ENCODE measurements at places on chromosomes 13 and 19.

- DNase-seq, result no peak
Observed at GRCh38 chr19:46813839-46814358, 25.5 kb upstream of the SLC1A5 start.

DNA sequence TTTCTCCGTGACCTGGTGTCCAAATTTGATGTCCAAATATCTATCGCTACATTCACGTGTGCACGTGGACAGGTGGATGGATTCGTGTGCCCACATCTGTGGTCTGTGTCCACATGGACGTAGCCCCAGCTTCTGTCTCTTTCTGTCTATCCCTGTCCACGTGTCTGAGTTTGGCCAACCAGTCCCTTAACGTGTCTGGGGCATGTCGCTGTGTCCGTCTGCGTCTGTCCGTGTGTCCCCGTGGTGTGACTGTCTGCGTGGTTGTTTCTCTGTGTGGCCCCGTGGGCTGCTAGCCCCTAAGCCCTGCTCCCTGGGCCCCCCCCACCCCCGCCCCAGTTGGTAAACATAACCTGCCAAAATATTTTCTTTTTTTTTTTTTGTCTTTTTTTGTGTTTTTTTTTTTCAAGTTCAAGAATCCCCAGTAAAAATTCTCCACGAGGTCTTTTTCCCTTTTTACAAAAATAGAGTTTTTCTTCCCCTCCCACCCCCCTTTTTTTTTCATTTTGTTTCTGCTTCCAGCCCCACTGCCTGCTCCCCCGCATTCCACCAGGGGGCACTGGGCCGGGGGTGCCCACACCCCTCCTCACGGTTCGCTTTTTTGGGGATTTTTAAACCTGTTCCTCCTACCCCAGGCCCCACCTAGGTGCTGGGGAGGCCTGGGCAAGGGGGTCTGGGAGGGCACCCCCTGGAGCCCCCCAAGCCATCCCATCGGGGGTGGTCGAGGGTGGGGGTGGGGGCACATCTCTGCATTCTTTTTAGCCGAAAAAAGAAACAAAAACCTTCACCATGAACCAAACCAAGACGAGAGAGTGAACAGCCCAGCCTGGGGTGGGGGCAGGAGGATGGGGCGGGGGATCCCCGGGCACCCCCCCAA is 18.3 kb downstream of the PRKCSH start:
- DNase-seq, result no peak

- no peak for DNase-seq
Observed at GRCh38 chr13:28889086-28889732, 69.1 kb downstream of the MTUS2 start.

GRCh38 chr19:46732966-46733689 is 12.7 kb upstream of the FKRP start:
- DNase-seq, result peak; percentile 72

DNA sequence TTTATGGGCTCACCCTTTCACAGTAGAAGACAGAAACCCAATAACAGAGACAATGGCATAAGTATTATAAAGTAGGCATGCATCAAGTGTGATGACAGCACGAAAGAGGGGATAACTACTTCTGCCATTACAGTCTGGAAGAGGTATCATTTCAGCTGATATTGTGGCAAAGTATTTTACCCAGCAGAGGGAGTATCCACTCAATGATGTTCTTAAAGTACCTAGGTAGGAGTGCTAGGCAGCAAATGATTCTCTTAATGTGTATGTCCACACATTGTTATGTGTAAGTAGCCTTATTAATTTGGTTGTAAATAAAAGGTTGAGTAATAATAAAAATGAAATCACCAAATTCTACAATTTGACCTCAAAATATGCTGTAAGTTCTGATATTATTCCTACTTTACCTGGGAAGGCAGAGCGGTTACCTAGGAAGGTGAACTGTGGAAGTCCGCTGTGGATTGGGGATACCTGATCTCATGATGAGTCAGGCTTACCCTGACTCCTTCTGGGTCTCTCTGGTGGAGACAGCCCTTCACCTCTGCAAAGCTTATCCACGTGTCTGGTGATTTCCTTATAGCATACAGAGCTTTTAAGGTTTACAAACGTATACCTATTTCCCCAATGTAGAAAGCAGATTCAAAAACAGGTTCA is 4.1 kb upstream of the UBAC2 start:
- peak; percentile 65 for DNase-seq

- peak; percentile 64 for DNase-seq
Observed at GRCh38 chr13:105139380-105140285, 1395.8 kb downstream of the EFNB2 start.

- no peak for DNase-seq
Observed at GRCh38 chr19:29400917-29401711, 124.7 kb upstream of the VSTM2B start.

DNA sequence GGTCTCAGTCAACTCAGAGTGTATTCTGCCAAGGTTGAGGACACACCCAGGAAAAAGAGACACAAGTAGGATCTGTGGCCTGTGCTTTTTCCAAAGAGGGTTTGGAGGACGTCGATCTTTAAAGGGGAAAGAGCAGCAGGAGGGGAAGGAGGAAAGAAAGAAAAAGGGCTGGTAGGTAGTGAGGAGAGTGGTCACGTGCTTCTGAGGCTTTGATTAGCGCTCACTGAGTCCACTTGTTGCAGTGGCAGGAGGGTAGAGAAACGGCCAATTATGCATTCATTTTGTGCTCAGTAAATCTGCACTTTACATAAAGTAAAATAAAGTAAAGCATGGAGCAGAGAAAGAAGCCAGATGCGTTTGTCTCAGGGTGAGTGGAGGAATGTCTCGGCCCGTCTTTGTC is 126.0 kb upstream of the VSTM2B start:
- no peak for DNase-seq

- DNase-seq, result no peak
Observed at GRCh38 chr13:33411312-33411711, 125.8 kb upstream of the STARD13 start.

GRCh38 chr19:18415178-18415867 is 3.9 kb upstream of the SSBP4 start:
- no peak for DNase-seq

DNA sequence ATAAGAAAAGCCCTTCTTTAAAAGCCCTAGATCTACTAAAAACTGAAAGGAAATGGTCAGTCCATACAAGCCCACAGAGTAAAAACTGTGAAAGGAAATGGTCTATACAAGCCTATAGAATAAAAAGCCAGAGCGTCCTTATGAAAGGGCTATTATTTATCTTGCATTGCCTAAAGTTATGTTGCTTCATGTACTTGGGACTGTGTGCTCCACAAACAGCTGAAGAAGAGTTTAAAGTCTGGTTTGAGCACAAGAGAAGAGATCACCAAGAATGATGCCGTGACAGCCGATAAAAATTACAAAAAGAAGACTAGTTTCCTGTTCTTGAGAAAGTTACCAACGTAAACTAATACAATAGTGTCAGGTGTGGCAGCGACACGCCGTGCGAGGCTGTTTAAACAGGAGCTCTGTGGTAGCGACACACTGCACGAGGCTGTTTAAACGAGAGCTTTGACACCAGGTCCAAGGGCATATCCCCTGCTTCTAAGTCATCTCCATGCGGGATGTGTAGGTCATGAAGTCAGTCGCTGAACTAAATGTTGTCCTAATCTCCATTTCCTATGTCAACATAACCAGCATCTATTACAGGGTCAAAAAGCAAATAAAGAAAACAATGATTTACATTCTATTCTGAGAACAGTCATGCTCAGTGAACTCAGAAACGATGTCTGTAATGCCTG is 24.9 kb downstream of the PCID2 start:
- DNase-seq, result no peak

DNA sequence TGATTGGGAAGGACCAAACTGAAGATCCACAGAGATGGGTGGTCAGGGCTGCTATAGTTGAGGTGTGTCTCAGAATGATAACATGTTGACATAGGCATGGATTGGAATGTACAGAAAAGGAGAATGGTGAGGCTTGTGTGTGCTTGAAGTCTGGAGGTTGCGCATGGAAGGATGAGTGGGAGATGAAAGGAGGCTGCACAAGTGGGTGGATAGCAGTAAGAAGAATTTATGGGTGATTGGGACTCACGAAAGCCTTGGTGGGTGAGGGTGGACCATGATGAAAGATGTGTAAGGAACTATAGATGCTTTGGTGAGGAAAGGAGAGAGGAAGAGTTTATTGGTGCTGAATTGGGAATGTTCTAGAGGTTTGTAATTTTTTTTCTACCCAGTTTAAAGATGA is 1287.7 kb downstream of the UQCRFS1 start:
- DNase-seq, result no peak

DNA sequence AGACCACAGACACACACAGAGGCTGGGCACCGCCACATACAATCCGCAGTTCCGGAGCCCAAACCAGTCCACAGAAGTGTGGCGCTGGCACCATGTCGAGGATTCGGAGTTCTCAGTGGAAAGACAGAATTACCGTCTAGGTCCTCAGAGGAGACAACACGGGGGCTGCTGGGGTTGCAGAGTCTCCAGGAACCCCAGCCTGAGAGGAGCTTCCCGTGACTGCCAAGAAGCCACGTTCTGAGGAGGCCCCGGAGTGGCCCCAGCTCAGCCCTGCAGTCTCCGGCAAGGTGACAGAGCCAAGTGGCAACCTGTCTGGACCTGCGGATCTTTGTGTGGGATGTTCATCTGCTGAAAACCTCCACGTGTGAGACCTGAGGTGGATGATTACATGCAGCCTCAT is 7.3 kb upstream of the ADPRHL1 start:
- no peak for DNase-seq

DNA sequence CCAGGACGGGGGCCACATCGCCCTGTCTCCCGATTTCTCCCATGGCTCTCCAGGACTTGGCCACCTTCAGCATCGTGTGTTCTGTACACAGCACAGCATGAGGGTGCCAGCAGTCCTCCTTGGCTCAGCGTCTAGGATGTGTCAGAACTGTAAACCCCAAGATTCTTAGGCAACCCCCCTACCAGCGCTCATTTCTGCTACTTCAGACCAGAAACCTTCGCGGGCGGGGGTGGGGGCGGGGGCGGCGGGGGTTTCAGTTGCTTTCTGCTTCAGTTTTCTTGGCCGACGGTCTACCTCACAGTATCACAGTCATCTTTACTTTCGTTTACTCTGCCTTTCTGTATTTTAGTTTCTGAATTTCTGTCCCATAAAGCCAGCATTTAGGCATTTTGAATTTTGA is 82.4 kb downstream of the GGACT start:
- no peak for DNase-seq

- no peak for DNase-seq
Observed at GRCh38 chr13:92313382-92313781, 913.2 kb upstream of the GPC6 start.

DNA sequence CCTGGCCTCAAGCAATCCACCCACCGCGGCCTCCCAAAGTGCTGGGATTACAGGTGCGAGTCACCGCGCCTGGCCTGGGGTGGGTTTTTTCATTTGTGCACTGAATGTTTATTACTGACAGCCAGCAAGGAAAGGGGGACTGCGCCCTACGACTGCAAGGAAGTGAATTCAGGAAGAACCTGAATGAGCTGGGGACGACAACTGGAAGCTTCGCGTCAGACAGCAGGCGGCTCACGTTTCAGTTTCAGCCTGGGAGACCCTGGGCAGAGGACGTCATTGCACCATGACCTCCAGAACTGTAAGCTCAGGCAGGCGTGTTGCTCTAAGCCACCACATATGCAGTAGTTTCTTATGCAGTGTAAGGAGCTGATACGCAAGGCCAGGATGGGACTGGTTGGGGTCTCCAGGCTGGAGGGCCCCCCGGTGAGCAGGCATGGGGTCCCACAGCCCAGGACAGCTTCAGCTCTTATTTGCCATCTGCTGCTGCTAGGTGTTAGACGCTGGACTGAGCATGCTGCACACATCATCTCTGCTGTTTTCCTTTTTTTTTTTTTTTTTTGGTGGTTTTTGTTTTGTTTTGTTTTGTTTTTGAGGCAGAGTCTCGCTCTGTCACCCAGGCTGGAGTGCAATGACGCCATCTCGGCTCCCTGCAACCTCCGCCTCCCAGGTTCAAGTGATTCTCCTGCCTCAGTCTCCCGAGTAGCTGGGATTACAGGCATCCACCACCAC is 66.6 kb downstream of the GADD45B start:
- DNase-seq, result no peak

- no peak for DNase-seq
Observed at GRCh38 chr13:85163063-85163462, 636.2 kb downstream of the SLITRK6 start.

DNA sequence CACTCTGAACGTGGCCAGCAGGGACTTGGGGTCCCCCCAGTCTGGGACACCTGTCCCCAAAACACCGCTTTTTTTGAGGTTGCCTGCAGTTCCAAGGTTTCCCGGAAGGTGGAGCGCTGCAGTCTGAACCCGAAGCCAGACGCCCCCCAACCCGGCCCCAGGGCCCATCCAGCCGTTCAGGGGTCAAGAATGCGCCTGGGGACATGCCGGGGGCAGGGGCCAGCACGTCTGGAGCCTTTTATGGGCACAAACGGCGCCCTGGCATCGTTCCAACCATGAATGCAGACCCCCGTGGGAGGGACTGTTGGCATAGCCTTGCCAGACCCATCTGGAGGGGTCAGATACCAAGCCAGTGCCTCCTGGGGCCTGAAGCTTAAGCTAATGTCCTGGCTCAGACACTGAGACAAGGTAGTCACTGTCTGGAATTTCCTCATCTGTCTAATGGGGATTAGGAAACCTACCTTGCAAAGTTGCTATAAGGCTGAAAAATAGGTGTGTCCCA is 6.9 kb downstream of the S1PR5 start:
- DNase-seq, result peak; percentile 69

DNA sequence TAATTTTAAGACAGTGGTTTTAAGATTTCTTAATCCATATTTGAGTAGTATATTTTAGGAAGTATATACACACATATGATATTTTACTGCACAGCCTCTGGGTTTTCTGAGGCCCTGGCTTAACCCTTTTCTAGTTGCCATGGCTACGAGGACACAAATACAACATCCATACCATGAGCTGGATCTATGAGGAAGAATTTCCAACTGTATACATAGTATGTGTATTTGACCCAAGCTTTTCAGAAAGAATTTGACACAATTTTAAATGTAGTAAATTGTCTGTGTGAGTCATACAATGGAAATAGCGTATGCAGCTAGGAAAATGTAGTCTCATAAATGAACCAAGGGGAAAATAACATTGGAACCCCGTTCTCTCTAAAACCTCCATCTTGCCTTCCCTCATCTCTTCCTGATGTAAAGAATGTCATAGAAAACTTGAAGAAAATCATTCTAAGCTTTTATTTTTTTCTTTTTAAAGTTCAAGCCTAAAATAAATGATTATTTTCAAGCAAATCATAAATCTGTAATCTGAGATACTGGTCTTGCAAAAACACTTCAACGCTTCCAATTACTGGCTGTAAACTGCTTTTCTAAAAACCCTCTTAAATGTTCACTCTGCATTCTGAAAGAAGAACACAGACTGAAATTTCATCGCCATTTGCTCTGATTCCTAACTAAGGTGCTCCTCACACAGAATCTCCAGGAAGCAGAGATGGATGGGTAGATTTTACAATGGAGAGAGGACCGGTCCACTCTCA is 172.4 kb downstream of the LACC1 start:
- DNase-seq, result no peak
